ENCODE measurements at places on chromosomes 2 and 18. TPM values are rescaled to one million over a fixed set of nuclear protein-coding genes. Genes with fewer than 3 reads are reported as not detected.

DNA sequence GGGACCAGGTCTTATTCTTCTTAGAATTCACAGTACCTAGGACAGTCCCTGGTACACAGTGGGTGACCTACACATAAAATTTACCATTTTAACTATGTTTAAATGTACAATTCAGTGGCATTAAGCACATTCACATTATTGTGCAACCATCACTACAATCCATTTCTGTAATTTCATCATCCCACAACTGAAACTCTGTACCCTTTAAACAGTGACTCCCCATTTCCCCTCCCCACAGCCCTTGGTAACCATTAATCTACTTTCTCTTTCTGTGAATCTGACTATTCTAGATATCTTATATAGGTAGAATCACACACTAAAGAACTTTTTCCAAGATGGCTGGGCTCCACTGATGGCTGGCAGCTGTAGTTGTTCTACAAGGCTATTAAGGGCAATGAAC, 41.6 kb downstream of the GFPT1 start:
- DNase-seq, result peak; percentile 39

- DNase-seq, result no peak
Measured at GRCh38 chr2:128289439-128289838, 29.2 kb downstream of the HS6ST1 start.

The KCNF1 gene
- 2.6 TPM for total RNA-seq

The LINC00305 gene
- total RNA-seq, result not detected

The EFR3B gene
- 0.51 TPM for total RNA-seq
